ENCODE measurements at places on chromosomes 5 and 9.
A peak's percentile ranks its signal among the peaks of the same experiment; 100 is the strongest.

DNA sequence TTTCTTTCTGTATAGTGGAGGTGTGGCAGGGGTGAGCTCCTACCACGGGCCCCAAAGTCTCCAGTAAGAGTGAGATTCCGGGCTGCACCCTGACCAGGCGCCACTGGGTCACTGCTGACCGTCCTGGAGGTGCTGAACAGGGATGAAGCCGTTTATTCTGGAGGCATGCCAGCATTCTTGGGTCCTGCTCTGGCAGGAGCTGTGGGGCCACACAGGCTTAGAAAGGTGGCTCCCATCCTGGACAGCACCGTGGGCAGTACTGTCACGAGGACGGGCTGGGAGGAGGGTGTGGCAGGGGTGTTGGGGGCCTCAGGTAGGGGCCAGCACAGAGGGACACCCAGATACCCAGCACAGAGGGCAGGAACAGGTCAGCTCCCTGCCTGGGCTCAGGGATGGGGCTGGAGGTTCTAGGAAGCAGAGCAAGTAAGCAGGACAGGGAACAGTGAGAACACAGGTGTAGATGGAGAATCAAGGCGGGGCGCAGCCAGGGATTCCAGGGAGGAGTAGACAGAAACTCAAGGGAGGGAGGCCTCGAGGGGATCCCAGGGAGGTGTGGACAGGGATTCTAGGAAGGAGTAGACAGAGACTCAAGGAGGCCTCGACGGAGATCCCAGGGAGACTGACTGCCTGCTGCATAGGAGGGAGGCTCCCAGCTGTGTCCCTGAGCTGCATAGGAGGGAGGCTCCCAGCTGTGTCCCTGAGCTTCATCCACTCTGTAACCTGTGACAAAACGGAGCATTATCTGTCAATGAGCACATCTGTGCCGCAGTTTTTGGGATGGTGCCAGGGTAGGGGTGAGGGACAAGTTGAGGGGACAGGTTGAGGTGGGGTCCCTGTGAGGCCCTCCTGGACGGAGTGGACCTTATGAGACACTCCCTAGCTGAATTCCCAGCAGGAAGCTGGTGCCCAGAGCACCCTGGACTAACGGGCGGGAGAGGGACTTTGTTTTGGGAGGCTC is 1.1 kb upstream of the PLEKHG4B start:
- DNase-seq, result no peak

DNA sequence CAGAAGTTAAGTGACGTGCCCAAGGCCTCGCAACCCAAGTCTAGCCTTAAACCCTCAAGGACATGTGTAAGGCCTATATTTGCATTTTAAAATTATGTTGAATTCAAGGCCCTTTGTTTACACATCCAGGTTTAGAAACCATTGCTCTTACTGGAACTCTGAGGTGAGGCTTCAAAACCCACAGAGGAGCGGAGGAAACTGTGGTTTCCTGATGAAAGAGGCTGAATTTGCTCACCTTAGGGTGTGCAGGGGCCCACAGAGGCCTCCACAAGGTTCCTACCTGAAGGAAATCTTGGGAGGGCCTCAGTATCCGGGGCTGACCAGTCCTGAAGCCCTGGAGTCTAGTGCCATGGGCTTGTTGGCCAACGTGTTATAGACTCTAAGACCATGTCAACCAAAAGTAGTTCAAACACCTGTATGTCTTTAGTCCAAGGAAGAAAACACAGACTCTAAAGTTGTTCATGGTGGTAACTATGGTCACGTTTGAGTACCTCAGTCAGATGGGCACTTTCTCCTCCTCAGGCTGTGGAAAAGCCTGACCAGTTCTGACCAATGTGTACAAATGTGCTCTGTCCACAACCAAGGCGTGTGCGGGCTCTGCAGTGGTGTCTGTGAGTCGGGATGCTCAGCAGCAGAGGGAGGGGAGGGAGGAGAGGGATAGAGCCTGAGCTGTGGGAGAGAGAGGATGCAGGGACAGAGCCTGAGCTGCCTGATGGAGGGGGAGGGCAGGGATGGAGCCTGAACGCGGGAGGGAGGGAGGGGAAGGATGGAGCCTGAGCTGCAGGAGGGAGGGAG is 124.6 kb upstream of the ERCC6L2 start:
- DNase-seq, result no peak

GRCh38 chr5:123012321-123012720 is 24.2 kb downstream of the PPIC start:
- no peak for DNase-seq

- DNase-seq, result no peak
These were observed 23.3 kb downstream of the RAD1 start for GRCh38 chr5:34891981-34892380.

GRCh38 chr5:5387777-5388176 is 34.7 kb upstream of the ICE1 start:
- DNase-seq, result no peak

- DNase-seq, result no peak
These were observed 67.4 kb downstream of the RGS3 start for GRCh38 chr9:113530942-113531341.

DNA sequence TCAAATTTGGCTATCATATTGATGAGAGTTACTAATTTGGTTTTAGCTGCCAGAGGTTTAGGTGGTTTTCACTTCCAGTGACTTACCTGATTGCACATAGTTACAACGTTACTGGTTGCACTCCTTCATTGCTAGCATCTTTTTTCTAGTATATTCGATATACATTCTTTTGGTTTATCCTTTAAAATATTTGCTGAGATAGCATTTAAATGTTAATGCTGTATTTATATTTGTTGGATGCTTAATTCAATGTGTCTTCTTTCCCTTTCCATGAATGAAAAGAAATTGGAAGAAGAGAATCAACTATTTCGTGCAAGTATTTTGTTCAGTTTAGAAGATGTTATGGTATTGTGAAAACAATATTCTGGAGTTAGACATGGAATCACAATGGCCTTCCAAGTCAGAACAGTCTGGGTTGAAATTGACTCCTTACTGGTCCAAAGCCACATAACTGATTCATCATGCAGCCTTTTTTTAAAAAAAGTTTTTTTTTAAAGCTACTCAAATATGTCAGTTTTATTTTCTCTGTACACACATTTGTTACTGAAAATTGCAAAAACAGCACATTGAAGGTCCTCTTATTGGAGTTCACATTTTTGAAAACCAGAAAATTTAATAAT is 2.2 kb downstream of the SPIN1 start:
- no peak for DNase-seq

GRCh38 chr5:174293481-174293880 is 248.0 kb downstream of the NSG2 start:
- DNase-seq, result no peak

DNA sequence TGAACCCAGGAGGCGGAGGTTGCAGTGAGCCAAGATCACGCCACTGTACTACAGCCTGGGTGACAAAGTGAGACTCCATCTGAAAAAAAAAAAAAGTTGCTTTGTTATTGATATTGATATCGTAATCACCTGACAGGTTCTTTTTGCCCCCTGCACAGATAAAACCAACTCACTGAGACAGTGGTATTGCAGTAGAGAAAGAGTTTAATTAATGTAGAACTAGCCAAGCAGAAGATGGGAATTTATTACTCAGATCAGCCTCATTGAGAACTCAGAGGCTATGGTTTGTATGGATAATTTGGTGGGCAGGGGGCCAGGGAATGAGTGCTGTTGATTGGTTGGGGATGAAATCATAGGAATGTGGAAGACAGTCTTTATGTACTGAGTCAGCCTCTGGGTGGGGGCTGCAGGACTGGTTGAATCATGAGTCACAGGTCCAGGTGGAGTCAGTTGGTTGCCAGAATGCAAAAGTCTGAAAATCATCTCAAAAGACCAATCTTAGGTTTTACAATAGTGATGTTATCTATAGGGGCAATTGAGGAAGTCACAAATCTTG is 35.8 kb upstream of the MEGF10 start:
- DNase-seq, result no peak

DNA sequence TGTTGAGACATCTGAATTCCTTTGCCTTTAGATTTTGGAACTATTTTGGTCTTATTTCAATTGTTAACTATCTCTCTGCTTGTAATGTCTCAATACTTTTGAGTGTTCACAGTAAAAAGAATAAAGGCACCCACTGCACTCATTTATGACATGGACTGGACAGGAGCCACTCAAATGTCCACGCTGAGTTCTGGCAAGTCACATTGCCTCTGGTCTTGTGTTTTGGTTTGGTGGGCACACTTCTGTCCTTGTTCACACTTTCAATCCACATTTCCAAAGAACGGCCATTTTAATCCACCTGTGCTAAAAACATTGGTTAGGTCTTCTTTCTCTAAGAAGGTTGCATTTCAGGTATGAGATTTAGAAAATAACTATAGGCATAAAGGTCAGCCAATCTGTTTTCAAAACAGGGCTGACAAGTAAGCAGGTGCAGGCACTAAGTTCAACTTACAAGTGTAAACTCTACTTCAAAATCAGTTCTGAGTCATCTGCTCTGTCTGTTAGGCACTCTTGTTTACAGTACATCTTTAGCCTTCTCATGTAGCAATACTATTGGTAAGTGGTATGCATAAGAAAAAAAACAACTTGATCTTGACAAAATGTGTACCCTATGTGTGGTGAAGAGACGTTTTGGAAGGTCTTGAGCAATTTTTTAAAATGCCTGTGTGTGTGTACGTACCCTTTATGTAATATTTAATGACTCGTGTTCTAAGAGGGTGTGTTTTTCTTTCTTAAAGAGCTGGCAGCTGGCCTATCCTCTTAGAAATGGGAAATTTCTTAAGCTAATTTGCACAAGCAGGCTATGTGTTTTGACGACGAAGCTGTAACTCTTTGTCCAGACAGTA is 31.5 kb upstream of the ZFAND5 start:
- no peak for DNase-seq

GRCh38 chr9:127519301-127520166 is 68.2 kb downstream of the LRSAM1 start:
- no peak for DNase-seq

DNA sequence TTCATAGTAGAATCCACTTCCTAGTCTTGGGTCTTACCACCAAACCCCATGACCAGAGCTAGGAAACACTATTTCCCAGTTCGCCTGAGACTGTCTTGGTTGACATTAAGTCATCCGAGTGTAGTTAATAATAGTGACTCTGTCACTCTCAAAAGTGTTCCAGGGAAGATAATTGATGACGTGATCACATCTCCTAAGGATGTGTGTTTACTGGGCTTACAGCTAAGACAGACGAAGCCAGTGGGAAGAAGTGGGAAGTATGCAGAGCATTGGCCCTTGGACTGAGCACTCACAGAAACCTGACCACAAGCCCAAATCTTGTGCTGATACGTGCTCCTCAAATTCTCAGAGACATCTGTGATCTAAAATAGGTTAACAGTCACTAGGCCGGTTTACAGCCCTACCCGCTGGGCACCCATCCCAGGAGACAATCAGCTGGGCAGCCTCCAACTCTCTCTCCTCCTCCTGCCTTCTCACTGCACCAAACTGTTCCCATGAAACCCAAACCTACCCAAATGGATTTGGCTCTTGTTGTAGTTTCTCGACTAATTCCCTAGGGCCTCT is 316.6 kb downstream of the TLE1 start:
- DNase-seq, result no peak

DNA sequence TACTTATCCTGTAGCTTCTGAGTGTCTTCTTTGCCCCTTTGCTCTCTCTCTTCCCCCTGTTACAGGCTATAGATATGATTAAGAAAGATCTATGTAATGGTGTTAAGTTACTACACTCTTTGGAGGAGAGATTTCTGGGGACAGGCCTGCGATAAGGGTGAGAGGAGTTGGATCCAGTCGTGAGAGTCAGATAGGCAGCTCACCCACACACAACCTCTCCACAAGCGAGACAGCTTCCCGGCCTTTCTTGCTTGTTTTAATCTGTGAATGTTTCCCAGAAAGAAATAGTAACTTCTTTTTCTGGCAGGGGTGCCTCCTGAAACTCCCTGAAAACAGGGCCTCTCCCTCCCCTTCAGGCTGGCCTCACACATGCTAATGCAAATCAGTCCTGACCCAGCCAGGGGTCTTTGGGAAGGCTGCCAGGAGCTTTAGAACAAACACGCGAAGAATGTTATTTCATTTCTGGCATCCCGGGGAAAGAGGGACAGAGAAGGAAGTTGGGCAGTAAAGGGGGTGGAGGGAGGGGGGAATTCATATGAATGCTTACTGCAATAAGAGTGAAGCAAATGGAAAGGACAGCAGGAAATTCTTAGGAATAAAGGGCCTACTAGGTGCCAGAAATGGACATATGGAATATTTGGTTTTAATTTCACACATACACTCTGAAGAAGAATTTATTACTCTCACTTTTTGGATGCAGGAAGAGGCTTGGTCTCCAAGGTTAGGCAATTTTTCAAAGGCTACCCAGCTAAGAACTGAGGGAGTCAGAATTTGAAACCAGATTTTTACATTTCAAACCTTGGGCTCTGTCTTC is 215.8 kb upstream of the TRIM32 start:
- peak; percentile 70 for DNase-seq

GRCh38 chr5:172178301-172178987 is 9.6 kb downstream of the STK10 start:
- DNase-seq, result no peak

GRCh38 chr5:172887692-172888091 is 53.6 kb downstream of the ERGIC1 start:
- DNase-seq, result no peak

DNA sequence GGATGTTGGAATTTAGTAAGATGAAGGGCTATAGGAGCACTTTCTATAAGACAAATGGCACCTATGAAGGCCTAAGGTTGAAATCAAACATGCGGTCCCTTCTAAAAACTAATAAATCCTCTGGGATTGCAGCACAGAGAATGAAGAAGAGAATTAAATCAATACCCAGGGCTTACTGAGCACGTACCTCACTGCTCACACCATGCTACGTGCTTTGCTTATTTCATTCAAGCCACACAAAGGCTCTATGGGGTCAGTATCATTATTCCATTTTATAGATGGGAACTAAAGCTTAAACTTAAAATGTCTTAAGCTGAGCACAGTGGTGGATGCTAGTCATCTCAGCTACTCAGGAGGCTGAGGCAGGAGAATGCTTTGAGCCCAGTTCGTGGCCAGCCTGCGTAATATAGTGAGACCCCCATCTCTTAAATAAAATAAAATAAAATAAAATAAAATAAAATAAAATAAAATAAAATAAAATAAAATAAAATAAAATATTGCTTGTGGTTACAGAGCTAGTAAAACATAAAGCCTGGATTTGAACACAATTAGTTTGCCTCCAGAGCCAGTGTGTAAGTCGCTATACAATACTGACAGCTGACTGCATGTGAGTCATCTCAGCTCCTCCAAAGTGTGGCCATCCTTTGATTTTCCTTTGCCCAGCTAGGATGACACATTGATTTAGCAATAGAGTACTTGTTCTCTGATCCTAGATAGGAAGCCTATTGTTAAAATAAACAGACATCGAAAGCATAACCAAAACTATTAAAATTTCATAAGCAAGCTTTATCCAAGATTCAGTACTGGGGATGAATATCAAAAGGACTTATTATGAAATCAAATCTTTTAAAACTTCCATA is 20.9 kb upstream of the DPYSL3 start:
- DNase-seq, result no peak

- DNase-seq, result no peak
These were observed 1.3 kb downstream of the DNAI1 start for GRCh38 chr9:34459941-34460340.

DNA sequence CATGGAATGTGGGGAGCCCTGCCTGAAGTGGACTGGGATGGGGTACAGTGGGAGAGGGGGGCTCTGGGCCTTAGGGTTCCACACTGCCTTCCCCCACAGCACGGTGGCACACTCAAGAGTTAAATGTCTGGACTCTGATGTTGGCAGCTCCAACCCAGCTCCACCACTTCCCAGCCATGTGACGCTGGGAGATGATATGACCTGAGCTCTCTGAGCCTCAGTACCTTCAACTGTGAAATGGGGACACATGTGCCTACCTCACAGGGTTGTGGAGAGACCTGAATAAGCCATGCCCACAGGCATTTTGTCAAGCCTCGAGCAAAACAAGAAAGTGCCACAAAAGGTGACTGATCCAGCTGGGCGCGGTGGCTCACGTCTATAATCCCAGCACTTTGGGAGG is 3.4 kb upstream of the PDGFRB start:
- DNase-seq, result no peak
